ENCODE measurements at places on chromosomes 3 and 15.

DNA sequence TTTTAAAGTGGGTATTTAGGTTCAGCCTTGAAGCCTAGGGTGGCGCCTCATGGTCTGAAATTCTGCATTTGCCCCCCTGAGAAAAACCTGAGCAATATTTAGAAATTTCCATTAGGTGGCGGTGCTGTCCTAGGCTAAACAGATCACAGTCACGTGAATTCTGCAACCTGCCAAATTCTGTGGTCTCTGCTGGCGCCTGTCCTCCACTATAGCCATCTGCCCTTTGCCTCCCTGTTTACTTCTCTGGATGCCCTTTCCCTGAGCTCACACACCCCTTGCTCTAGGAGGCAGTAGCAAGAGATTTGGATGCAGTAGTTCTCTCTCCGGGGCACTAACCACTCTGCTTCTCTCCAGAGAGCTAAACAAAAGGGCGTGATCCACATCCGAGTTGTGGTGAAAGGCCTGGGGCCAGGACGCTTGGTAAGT is 9.1 kb downstream of the MRPS11 start:
- DNase-seq = peak; percentile 12

- no peak for DNase-seq
These were observed 26.7 kb downstream of the RAD51 start for GRCh38 chr15:40721701-40722100.

DNA sequence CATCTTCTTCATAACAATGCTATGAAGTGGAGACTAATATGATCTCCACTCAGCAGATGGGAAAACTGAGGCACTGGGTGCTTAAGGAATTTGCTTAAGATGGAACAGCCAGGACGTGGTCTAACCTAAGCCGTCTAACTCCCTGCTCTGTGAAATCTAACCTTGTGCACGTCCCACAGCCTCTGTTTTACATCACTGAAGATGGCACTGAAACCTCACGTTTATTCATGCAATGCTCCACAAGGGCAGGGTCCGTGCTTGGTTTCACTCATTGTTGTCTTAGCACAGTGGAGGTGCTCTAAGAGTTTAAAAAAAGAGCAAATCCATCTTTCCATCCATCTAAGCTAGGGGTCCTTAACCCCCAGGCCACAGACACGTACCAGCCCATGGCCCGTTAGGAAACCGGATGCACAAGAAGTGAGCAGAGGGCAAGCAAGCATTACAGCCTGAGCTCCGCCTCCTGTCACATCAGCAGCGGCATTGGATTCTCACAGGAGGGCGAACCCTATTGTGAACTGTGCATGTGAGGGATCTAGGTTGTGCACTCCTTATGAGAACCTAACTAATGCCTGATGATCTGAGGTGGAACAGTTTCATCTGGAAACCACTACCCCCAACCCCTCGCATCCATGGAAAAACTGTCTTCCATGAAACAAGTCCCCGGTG is 118.0 kb downstream of the FOXP1 start:
- no peak for DNase-seq

- DNase-seq = no peak
These were observed 2.2 kb downstream of the AADAC start for GRCh38 chr3:151816091-151816604.

DNA sequence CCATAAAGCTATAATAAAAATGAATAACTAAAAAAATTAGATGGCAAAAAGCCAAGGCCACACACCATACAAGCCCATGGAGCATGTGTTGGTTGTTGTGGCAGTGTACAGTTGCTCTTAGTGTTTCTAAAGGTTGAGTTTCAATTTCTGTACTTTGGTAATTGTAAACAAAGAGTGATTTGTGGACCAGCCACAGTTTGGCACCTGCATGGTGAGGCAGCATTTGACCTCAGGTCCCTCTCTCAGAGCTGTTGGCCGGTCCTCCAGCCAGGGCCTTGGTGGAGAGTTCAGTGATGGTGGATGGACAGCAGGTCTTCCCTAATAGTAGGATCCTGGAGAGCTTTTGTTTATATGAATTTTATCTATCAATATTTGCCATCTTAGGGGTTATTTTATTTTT is 5.6 kb downstream of the ACAD9 start:
- no peak for DNase-seq

- no peak for DNase-seq
These were observed 290.7 kb upstream of the LMCD1 start for GRCh38 chr3:8210882-8211341.

- DNase-seq = no peak
These were observed 14.1 kb downstream of the ANAPC13 start for GRCh38 chr3:134471521-134472193.

- no peak for DNase-seq
These were observed 1.1 kb downstream of the CHCHD4 start for GRCh38 chr3:14123308-14124222.

- no peak for DNase-seq
These were observed 3.2 kb downstream of the SFMBT1 start for GRCh38 chr3:53042651-53043050.

DNA sequence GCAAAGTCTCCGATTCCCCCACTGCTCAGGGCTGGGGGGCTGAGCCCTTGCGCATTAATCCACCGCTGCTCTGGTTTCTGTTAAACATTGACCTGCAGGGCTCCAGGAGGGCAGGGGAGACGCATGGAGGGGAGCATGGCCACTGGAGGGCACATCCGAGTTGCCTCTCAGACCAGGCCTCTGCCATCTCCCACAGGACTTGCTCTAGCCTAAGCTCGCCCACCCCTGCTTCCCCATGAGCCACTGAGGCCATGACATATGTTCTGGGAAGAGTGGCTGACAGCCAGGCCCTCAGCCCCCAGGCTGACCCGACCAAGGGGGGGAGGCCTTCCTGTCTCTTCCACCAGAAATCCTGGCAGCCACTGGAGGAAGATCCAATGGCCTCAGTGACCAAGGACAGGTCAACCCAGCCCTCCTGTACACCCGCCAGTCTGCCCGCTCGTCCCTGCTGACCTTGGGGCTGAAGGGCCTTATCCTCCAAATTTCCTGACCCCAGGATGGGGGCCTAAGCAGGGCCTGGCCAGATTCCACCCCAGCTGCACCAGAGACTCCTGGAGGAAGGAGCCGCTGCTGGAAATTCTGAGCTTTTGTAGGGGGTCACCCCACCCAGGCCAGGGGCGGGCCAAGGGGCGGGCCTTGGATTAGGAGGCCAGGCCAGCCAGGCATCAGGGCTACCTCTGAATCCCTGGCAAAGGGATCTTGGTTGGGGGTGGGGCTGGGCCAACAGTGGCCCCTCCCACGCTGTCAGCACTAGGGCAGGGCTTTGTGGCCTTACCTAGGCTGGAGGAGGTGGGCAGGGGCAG is at the start of gene HYAL1:
TSS of gene HYAL1 (minus strand) at position 562 of the 803 bp plus-strand sequence. CDS start 618 bp downstream, outside the sequence.
- no peak for DNase-seq

GRCh38 chr3:171875923-171876412 is 32.8 kb downstream of the TMEM212 start:
- no peak for DNase-seq

DNA sequence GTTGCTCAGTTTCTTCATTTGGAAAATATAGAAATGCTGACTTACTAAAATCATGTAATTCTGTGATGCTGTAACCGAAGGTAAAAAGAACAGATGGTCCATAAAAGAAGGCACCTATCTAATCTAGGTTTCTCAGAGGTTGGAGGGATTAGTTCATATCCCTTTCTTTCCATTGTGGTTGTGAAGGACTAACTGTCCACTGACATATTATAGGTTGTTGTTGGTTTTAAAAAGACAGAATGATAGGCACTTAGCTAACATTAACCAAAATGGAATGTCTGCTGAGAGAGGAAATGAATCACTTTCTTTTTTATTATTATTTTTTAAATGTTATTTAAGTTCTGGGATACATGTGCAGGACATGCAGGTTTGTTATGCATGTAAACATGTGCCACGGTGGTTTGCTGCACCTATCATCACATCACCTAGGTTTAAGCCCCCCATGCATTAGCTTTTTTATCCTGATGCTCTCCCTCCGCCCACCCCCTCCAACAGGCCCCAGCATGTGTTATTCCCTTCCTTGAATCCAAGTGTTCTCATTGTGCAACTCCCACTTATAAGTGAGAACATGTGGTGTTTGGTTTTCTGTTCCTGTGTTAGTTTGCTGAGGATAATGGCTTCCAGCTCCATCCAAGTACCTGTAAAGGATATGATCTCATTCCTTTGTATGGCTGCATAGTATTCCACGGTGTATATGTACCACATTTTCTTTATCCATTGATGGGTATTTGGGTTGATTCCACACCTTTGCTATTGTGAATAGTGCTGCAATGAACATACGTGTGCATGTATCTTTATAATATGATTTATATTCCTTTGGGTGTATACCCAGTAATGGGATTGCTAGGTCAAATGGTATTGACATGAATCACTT is 45.8 kb downstream of the ALDH1A2 start:
- DNase-seq = no peak

GRCh38 chr15:74393423-74393822 is 26.0 kb upstream of the CYP11A1 start:
- no peak for DNase-seq

- DNase-seq = no peak
These were observed 93.6 kb upstream of the CGNL1 start for GRCh38 chr15:57282686-57283085.

- DNase-seq = no peak
These were observed 413.5 kb downstream of the MECOM start for GRCh38 chr3:169250000-169250399.

GRCh38 chr3:160931474-160931873 is 173.7 kb downstream of the B3GALNT1 start:
- no peak for DNase-seq

DNA sequence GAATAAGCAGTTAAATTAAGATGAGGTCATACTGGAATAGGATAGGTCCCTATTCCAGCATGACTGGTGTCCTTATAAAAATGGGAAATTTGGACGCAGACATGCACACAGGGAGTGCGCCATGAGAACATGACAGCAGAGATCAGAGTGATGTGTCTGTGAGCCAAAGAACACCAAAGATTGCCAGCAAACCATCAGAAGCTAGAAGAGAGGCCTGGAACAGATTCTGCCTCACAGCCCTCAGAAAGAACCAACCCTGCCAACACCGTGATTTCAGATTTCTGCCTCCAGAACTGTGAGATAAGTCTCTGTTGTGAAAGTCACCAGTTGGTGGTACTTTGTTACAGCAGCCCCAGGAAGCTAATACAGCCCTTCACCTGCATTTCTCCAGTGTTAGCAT is 34.7 kb downstream of the EPHB1 start:
- no peak for DNase-seq
